Activated CD4-positive, CD25-positive, alpha-beta regulatory T cell treated with anti-CD3 and anti-CD28 coated beads, Interleukin-2, amount 50 U/mL, for 24 hours (primary cell): ENCODE measurements at places on chromosomes 6 and 20.

DNA sequence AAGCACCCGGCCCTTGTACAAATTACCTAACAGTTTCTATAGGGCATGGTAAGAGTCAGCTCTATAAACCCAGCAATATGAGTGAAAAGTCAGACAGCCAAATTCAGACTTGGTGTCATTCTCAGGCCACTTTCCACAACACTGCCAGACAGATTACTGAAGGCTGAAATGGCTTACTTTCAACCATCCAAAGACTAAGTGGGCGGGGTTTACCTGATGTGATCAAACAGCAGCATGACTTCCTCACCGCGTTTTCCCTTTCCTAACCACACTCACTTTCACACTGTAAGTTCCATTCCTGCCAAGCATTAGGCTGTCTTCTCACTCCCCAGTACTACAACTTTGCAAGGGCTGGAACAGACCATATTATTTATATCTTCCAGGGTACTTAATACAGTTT lies 85.9 kb downstream of the SMLR1 start:
- ATAC-seq: peak; percentile 28

- no peak for ATAC-seq
Observed at GRCh38 chr6:130724089-130724488, 103.1 kb upstream of the SMLR1 start.

DNA sequence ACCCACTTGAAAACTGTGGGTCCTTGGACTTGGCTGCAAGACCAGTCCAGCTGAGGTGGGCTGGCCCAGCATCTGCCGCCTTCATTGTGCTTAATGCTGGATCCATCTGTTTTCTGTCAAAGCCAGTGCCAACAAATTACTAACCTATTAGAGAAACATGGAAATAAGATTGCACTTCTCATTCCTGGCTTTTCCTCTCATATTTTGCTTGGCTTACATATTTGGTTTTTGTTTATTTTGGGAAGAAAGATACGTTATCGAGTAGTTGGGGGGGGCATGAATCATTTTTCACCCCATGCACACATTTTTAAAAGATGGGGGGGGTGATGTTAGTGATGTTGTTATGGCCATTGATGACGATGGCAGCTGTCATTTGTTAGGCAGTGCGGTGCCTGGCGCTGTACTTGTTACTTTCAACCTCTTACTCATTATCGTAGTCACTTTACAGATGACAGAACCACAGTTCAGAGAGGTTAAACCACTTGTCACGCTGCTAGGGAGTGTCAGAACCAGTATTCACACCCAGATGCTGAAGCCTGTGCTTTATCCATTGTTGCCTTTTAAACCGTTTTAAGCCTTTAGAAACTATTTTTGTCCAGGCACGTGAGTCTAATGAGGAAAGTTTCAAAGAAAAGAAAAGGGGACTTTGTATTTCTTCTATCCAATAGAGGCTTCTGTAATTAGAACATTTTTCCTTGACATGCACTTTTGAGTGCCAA lies 180.0 kb downstream of the TMEM242 start:
- ATAC-seq: peak; percentile 91

DNA sequence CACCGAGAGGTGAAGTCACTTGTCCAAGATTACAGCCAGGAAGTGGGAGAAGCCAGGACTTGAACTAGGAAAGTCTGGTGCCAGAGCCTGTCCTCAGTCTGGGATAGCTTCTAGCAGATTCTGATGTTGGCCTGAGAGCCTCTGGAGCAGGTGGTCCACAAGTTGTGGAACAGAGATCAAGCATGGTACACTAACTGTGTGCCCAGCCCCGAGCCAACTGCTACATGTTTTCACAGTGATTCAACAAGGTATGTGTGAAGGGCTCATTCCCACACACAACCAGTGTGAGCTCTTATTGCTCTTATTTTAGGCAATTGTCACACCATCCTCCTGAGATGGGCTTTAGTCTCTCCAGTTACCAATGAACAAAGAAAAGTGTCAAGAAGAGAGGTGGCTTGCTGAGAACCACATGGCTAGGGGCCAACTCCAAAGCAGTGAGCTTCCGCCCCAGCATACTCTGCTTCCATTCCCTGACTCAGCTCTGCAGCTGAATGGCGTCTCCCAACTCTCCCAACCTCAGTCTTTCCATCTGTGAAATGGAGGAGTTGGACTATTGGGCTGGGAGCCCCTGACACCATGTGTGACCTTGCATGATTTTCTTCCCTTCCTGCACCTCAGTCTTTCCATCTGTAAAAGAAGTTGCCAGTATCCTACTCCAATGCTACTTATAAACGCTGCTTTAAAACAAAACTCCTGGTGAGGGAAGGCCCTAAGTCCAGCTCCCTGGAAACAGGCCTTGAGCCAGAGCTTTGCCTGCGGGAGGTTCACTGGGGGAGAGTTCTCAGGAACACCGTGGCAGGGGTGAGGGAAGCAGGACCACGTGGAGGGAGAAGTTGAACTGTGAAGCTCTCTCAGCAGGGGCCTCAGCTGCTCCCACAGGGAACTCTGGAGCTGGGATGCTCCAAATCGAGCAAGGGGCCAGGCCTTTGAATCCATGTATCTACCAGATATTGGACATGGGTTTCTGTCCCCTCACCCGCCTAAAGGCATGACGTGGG lies 40.9 kb downstream of the CDH22 start:
- no peak for ATAC-seq

- ATAC-seq: no peak
Observed at GRCh38 chr6:21277601-21278374, 315.8 kb upstream of the SOX4 start.

DNA sequence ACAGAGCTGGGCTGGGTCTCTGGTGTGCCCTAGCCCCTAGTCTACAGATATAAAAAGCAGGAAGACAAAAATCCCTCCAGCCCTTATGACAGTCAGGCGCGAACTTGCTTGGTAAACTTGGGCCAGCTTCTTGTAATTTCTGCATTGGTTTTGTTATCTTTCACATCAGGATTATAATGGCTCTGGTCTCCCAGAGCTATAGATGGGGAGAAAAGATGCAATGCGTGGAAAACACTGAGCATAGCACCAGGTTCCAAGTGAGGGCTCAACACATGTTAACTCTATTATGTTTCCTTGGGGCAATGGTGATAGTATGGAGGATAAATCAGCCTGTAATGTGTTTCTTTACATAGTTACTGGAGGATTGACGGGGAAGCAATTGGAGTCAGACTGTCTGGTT lies 246.8 kb upstream of the KCNG1 start:
- no peak for ATAC-seq

DNA sequence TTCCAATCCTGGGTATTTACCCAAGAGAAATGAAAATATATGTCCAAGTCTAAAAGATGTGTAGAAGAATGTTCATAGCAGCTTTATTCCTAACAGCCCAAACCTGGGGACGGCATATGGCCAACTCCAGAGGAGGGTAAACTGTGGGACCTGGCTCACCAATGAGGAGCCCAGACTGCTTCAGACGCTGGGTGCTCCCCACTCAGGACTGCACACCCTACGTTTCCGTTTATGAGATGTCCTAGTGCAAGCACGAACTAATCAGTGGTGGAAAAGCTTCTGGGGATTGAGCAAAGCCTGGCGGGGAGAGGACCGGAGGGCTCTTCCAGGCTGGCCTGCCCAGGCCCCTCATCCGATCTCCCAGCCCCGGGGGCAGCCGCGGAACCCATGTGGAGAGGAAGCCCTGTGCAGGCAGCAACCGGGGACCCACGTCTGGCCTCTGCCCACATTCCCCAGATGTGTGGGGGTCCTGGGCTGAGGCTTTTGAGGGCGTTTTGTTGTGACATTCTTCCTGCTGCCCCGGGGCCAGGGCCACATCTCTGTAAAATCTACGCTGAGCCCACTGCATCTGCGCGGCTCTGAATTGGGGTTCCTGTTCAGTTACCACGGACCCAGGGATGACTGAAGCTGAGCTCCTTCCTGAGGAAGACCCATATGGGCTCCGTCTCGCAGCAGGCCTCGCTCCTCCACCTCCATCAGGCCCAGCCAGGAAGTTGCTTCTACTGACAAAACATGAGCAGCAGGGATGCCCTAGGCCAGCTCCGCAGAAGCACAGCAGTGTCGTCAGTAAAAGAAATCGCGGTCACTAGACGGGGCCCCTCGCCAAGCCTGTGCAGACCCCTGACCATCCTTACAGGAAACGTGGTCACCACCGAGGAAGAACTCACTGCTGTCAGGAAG lies 188.0 kb downstream of the DLL1 start:
- ATAC-seq: no peak

DNA sequence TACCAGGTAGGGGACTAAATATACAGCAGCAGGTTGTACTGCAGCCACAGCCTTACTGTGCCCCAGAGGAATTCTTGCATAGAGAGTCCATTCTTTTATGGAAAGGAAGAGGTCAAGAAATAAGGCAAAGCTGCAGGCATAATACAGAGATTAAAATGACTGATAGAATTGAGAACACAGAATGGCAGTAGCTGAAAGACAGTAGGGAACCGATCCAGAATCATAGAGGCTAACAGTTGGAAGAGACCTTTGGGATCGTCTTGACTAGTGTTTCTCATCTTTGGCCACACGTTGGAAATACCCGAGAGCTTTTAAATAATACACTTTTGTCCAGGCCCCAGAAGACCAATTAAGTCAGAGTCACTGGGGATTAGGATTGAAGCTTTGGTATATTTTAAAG lies 492.6 kb upstream of the SOX4 start:
- ATAC-seq: no peak

- ATAC-seq: no peak
Observed at GRCh38 chr6:125835221-125835744, 44.5 kb downstream of the NCOA7 start.

DNA sequence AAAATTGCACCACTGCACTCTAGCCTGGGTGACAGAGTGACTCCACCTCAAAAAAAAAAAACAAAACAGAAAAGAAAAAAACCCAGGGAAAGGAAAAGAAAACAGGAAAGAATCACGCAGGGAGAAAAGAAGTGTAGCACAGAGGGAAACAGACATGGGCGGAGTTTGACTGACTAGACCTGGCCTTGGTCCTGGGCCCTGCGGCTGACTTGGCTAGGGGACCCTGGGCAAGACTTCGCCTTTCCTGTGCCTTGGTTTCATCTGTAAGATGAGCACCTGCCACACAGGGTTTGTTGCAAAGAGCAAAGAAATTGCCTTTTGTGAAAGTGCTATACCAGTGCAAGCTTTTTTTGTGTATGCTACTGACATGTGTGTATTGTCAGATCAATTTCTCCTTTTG lies 71.3 kb upstream of the KCNG1 start:
- no peak for ATAC-seq

DNA sequence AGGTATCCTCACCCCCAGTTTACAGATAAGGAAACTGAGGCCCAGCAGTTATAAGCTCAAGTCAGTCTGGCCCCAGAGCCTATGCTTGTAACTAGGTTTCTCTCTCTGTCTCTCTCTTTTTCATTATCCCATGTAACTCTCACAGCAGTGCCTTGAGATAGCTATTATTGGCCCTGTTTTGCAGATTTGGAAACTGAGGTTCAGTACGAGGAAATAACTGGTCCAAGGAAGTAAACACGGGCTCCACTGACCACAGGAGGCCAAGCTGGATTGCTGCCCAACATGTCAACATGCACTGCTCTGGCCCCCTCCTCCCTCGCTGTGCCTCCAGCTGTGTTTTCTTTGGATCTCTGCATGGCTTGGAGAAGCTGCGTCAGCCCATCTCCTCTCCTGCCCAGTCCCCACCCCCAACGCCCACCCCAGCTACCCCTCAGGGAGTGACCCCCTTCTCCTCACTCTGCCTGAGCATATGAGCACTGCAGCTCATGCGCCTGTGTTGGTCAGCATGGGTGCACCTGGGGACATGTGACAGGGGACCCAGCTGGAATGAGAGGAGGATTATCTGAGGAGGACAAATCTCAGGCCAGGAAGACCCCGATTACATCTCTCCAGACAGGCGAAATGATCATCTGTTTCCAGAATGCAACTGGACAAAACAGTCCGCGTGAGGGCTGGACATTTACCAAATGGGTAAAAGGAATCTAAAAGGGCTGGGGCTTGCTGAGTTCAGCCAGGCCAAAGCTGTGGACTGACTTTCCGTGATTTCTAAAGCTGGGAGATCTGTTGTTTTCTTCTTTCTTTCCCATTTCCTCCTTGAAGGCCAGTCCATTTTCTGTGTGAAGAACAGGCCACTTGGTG lies 7.8 kb upstream of the PLTP start:
- no peak for ATAC-seq

DNA sequence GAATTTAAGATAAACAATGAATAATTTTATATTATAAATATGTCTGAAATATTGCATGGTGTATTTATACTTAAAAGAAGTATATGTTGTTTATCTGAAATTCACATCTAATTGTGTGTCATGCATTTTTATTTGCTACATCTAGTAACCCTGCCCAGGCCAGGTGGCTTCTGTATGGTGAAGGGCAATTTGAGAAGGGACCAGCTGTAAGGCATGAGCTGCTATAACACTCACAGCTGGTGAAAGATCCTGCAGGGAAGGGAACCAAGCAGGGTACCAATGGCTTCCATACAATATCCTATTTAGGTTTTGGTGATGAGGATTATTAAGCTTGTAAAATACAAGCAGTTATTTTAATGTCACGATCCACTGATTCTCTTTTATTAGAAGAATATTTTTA lies 921.8 kb upstream of the GJE1 start:
- no peak for ATAC-seq

DNA sequence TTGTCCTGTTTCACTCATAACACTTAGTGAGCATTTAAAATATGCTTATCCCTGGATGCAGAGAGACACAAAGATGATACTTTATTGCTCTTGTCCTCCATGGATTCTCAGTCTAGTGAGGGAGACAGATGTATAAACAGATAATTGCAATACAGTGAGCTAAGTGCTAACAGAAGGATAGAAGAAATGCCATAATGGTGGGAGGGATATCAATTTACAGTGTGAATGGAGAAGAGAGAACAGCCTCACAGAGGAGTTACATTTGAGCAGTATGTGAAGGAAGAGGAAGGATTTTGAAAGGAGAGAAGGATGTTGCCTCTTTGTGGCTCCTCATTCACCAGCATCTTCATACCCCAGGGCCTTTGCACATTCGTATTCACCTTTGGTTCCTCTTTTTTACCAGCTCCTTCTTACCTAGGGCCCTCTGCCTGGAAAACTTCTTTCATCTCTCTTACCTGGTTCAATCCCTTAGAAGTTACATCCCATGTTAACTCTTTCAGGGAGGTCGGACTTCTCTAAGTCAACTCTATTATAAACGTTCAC lies 341.7 kb downstream of the PRL start:
- no peak for ATAC-seq

GRCh38 chr6:30101444-30102413 lies 11.2 kb downstream of the TRIM31 start:
- peak; percentile 56 for ATAC-seq

GRCh38 chr20:13220904-13221297 lies at the start of gene ISM1:
TSS of gene ISM1 (plus strand) at chr20:13221274. CDS start at chr20:13221777, 503 bp downstream.
- ATAC-seq: peak; percentile 25

DNA sequence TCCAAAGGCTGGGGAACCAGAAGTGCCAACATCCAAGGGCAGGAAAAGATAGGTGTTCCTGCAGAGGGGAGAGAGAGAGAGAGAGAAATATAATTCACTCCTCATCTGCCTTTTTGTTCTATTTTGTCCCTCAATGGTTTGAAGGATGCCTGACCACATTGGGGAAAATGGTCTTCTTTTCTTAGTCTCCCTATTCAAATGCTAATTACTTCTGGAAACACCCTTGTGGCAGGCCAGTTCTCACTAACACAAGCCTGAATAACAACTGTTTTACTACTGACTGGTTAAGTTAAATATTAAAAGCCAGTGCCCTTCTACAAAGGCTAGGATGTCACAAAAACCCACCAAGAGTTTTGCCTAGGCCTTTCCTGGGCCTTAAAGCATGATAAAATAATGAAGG lies 425.4 kb upstream of the HTR1E start:
- no peak for ATAC-seq
